ENCODE measurements at places on chromosomes 3 and 15.
A peak's percentile ranks its signal among the peaks of the same experiment; 100 is the strongest.

GRCh38 chr15:78109156-78109555 is 16.8 kb downstream of the SH2D7 start:
- DNase-seq = no peak

DNA sequence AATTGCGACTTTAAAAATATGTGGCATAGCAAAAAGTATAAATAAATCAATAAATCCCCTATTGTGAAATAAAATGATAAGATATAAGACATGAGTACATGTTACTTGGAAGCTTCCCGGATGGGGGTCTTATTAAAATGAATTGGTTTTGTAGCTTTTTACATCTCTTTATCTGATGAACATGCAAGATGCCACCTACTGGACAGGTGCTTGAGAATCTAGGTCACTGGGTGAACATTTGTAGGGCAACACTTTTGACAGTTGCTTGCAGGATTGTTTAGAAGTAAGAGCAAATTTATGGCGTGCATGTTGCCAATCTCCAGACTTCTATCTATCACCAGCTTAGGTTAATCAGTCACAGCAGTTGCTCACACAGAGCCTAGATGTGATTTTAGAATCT is 362.7 kb upstream of the SUCLG2 start:
- DNase-seq = no peak

DNA sequence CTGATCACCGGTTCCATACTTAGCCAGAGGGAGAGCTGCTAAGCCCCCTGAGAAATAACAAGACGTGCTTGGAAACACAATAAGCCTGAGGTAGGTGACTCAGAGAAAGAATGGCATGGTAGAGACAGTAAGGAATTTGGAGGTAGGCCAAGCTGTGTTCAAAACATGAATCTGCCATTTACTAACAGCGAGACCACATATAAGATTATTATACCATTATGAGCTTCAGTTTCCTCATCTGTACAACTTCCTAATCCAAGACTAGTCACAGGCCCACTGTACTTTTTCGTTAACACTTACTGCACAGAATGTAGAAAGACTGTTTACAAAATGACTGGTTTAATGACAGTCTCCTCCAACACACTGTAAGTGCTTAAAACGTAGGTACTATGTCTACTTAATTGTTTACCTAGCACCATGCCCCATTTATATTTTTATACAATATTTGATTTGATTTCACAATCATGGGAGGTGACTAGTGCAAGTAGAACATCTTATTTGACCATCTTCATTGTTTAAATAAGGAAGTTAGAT is 25.7 kb downstream of the ATOSA start:
- DNase-seq = no peak

- no peak for DNase-seq
Measured at GRCh38 chr3:66393333-66394005, 107.4 kb downstream of the LRIG1 start.

DNA sequence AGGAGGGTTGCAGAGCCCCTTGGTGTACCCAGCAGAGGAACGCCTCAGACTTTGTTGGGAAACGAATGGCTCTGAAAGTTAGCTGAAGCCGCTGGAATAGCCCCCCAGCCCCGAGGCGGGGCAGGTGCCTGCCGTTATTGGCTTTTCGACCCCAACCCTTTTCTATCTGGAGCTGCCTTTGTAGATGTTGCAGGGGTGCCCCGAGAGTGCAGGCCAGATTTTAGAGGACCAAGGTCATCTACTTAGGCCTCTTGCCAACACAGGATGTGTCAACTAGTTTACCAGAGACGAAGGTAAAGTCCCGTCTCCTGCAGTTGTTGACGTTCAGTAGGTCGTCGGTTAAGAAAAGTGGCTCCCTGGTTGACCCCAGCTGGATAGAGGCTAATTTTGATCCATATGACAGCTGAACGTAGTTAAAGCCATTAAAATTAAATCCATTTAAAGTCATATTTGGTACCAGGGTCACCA is 579 bp upstream of the UBE3A start:
- DNase-seq = no peak

- peak; percentile 8 for DNase-seq
Measured at GRCh38 chr3:19348941-19349564, 200.7 kb downstream of the KCNH8 start.

- no peak for DNase-seq
Measured at GRCh38 chr3:152444029-152444641, 175.4 kb downstream of the MBNL1 start.

DNA sequence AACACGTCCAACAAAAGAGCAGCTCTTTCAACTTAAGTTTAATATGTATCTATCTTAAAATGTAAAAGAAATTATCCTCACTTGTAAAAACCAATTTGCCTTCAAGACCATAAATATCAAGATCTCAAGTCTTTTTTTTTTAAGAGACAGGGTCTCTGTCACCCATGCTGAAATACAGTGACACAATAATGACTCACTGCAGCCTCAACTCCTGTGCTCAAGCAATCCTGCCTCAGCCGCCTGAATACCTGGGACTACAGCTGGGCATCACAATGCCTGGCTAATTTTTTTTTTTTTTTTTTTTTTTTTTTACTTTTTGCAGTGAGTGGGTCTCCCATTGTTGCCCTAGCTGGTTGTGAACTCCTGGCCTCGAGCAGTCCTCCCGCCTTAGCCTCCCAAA is 26.0 kb downstream of the ACAP2 start:
- no peak for DNase-seq

DNA sequence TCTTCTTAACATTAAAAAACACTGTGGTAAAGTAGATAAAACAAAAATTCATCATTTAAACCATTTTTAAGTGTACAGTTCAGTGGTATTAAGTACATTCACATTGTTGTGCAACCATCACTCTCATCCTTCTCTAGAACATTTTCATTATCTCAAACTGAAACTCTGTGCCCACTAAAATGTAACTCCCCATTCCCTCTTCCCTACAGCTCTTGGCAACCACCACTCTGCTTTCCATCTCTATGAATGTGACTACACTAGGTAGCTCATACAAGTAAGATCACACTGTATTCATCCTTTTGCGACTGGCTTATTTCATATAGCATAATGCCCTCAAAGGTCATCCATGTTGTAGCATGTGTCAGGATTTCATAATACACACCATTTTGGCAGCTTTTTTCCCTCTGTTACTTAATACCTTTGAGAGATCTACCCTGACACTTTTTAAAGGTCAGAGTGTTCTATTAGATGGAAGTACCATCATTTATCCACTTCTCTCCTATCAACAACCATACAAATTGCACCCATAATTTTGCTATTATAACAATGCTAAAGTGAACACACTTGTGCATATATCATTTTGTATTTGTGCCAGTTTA is 42.9 kb upstream of the FRMD4B start:
- no peak for DNase-seq

DNA sequence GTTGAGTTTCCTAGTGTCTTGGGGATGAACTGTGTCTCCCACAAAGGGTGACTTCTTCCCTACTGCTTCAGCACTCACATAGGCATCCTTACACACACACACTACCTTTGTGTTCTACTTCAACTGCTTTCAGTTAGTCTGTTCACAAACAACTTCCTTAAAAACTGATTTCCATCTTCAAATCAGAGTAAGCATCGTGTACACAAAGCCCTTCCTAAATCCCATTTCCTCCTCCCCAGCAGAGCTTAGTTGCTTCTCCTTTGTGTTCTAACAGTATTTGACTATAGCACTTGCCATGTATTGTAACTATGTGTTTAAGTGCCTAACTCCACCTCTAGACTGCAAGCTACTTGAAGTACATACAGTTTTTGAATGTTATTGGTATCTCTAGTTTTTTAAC is 71.7 kb downstream of the TNIK start:
- no peak for DNase-seq

- DNase-seq = no peak
Measured at GRCh38 chr3:67474311-67474710, 180.1 kb downstream of the SUCLG2 start.

- no peak for DNase-seq
Measured at GRCh38 chr3:144128108-144128892, 156.7 kb downstream of the DIPK2A start.

DNA sequence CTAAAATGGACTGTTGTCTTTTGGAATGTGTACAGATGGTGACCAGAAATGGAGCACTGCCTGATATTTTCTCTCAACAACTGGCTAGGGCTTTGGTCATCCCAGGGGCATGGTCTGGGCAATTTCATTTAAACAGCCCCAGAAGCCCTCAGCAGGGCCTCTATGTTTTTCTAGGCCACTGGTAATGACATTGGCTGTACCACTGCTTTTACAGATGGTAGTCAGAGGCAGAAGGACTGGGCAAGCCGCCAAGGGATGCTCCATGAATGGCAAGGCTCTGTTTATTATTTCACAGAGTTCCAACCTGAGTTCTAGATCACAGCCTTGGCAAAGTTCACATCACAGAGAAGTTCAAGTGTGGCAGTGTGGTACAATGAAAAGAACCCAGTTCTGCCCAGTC is 37.0 kb upstream of the LMCD1 start:
- no peak for DNase-seq

- no peak for DNase-seq
Measured at GRCh38 chr3:64083575-64083974, 60.3 kb upstream of the PSMD6 start.

DNA sequence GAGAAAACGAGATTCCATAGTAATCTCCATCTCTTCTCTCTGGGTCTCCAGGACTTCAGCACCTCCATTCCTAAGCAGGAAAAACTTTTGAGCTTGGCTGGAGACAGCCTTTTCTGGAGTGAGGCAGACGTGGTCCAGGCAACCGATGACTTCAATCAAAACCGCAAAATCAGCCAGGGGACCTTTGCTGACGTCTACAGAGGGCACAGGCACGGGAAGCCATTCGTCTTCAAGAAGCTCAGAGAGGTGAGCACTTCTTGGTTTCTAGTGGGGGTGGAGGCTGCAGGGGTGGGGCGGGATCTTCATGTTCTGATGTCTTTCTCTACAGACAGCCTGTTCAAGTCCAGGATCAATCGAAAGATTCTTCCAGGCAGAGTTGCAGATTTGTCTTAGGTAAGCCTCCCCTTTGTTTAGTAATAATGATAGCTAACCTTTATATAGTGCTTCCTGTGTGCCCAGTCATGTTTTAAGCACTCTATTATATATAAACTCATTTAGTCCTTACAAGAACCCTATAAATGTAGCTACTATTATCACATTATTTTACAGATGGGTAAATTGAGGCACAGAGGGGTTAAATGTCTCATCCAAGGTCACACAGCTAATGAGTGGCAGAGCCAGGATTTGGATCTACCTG is 35.0 kb upstream of the TATDN2 start:
- DNase-seq = no peak

DNA sequence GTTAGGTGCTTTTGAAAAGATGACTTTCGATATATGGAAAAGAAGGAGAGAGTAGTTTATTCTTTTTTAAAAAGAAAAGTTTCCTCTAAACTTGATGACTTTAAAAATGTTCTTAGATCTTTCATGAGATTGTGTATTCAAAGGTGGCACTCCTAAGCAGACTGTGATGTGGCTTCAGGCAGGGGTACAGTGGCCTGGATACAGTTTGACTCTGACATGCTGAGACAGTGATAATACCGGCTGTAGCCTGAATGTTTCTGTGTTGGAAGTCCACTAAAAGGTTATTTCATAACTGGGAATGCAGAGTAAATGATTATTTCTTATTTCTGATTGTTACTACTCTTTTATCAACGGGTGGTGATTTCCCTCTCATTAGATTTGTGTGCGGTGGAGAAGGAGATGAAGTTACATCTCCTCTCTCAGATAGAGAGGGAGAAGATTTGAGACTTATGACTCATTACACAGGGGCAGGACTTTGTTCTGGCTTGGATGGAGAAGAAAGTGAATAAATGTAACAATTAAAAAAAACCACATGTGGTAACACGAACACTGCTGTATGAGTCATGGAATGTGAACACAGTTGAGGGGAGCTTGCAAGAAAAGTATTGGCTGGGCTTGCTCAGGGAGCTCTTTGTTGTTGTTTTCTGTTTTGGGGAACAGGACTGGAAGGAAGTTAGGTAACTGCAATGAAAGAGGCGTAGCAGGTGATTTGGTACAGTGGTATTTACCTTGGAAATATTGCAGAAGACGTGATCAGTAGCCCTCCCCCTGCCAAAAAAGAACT is 21.6 kb downstream of the SPTSSB start:
- DNase-seq = no peak

DNA sequence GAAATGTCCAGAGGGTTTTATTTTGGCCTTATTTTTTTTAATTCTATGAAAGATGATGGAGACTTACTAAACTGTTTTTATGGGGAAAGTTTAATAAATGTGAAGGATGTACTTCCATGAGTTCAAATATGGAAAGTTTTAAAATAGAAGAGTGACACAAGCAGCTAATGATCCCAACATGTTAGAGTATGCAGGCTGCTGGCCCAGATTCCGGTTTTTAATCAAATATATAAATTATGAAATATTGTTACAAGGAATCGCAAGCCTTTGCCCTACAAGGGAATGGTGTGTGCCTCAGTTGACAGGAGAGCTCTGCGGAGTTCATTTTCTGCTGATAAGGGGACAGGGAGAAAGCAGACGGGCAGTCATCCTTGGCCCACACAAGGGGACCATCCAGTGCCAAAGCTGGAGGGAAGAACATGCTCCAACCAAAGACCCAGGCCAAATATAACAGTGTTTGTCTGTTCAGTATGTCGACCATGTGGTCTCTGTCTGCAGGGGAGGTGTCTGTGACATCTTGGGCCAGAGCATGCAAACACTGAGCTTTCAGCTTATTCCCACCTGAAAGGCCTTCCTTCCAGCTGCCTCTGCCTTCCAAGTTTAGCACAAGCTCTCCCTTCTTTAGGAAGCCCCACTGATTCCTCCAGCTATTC is 69.8 kb downstream of the SSUH2 start:
- no peak for DNase-seq

DNA sequence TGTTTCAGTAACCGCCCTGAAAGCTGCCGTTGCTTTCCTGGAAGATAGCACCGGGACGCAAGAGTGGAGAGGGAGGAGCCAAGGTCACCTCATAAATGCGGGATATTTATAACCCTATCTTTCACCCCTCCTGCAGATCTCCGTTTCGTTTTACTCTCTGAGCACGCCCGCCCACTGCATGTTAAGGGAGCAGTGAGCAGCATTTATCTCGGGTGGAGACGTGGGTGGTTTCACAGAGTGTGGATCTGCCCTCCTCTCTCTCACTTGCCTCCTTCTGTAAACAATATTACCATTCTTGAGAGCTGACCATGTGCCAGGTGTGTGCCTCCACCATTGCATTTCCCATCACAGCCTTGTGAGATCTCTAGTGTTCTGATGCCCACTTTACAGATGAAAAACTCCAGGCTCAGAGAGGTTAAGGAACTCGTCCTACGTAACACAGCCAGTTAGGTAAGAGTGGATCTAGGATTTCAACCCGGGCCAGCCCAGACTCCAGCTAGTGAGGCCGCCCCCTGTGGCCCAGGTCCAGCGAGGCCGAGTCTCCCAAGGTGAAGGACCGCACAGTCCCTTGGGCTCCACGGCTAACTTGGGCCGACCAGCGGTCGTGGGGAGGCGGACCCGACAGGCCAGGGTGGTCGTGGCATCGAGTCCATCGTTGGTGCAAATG is 16.9 kb upstream of the SEMA4B start:
- peak; percentile 26 for DNase-seq

- no peak for DNase-seq
Measured at GRCh38 chr3:138367326-138367850, 19.0 kb downstream of the MRAS start.

DNA sequence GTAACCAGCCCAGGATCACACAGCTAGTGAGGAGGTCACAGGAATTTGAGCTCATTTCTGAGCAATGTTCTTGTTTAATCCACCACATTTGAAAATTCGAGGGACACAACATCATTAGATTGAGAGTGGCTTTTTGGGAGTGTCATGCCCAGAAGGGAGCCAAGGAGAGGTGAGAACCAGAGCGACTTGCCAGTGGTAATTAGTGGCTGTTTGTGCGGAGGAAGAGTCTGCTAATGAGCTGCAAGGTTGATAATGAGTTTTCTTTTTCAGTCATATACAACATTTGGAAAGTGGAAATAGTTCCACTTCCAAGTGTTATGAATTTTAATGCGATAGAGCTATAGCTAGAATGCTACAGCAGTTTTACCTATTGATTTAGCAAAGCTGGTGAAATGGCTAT is 19.7 kb downstream of the GABRA5 start:
- DNase-seq = no peak
